ENCODE measurements at places on chromosomes 3 and 15. TPM values are rescaled to one million over a fixed set of nuclear protein-coding genes. Genes with fewer than 3 reads are reported as not detected.
A peak's percentile ranks its signal among the peaks of the same experiment; 100 is the strongest.

PAQR9 gene
- total RNA-seq, result not detected

SPSB4 gene
- total RNA-seq, result 2.4 TPM

GOLGA8J gene
- 0.20 TPM for total RNA-seq

DNA sequence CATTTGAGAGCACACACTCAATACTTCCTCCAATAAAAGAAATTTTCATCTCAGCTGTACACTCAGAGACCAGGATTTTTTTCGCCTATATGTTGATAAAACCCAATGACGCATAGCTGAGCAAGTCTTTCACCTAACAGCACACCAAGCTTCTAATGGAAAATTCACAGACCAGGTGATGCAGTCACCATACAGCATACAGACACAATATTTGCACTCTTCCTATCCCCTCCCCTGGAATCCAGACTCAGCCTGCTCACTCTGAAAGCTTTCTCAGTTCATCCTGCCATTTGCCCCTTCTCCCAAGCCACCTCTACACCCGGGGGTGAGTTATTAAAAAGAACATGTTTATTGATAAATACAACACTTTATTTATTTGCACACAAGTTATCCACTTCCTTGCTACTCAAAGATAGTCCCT is 1.7 kb downstream of the TBC1D5 start:
- DNase-seq, result peak; percentile 69

DNA sequence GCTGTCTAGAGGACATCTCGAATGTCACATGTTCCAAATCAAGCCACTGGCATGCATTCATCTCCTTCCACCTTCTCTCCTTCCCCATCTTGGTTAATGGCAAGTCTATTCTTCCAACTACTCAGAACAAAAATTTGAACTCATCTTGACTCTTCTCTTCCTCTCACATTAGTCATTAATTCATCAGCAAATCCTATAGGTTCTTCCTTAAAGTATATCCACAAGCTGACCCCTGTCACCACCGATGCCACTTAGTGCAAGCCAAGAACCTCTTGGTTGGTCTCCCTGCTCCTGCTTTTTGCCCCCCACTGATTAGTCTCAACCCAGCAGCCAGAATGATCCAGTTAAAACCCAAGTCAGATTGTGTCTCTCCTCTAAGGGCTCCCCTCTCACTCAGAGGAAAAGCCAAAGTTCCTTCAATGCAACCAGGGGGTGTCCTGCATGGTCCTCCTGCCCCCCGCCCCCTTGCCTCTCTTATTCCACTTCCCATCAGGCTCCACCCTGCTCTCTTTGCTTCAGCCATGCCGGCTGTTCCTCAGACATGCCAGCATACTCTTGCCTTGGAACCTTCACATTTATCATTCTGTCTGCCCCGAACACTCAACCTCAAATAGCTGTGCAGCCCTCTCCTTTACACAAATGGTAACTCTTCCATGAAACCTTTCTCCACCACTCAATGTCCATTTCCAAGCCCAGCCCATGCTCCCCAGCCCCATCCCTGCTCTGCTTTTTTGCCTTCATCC is 1.0 kb upstream of the GALNT15 start:
- no peak for DNase-seq

GRCh38 chr3:133413161-133414020 is 13.5 kb downstream of the BFSP2 start:
- DNase-seq, result peak; percentile 87

DNA sequence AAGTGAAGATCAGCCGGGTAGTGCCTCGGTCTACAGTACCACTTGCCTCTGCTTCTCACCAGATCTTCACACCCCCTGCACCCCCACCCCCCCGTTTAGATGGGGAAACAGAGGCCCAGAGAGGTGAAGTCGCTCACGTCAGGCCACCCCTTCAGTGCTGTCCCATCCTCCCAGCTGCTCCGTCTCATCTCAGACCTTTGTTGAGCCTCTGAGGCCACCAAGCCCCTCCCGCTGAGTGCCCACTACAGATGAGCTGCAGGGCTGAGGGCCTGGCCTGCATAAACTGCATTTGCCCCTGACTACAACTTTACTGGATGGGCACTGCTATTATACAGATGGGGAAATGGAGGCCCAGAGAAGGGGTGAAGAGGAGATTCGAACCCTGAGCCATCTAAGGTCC is 35.8 kb downstream of the ADAMTS7 start:
- no peak for DNase-seq

DNA sequence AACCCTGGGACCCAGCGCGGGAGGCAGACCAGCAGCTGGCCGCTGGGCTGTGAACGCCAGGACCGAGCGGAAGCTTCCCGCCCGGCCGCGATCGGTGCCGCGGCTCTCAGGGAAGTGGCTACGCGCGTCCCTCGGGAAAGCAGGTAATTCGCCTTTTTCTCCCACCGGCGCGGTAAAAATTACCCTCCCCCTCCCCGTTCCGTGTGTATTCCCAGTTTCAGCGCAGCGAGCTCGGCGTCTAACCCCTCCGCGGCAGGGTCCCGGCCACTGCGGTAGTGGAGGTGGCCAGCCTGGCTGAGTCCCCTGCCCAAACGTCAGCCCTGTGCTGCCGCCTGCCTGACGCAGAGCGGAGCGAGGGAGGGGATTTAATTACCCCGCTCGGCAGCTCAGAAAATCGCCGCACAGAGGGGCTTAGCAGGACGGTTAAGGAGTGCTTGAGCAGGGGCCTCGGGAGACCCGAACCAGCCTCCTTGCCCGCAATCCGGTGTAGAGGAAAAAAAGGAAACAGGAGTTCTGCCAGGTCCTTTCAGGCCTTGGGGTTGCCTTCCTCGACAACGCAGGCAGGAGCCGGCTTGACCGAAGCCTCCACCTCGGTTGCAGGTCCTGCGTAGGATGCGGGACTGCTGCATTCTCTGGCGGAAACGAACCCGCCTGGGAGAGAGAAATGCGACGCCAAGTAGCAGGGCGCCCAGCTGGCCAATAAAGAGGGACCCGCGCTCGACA is 2.9 kb downstream of the GATA2 start:
- peak; percentile 65 for DNase-seq

DNA sequence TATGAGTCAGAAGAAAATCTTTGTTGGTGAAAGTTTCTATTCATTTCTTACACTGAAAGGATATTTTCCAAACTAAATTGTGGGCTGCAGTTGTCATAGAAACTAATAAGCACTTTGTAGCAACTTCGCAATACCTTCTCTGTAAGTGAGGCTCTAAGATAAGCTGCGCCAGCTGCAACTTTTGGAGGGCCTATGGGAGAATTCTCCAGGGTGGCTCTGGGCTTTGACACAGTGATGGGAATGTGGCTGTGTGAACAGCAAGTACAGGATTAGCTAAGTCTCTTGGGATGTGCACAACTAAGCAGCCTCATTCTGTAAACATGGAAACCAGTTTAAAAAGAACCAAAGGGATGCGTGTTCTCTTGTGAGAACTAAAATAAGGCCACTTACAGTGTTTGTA is 124.6 kb upstream of the SGO1 start:
- DNase-seq, result peak; percentile 22

GRCh38 chr15:77852241-77853007 is 219.7 kb upstream of the LINGO1 start:
- DNase-seq, result no peak
